CD4-positive, alpha-beta T cell (primary cell): ENCODE measurements at places on chromosomes 2 and 18.

- no peak overlapping the region for H3K27ac ChIP-seq
- no peaks in the 10 kb centered on the region for H3K27me3 ChIP-seq
- H3K36me3 ChIP-seq: no peaks in the 10 kb centered on the region
- H3K4me1 ChIP-seq: no peaks in the 10 kb centered on the region
- no peak for DNase-seq
- H3K4me3 ChIP-seq: no peak overlapping the region
Observed at GRCh38 chr2:41496908-41497307, 550.9 kb upstream of the PKDCC start.

DNA sequence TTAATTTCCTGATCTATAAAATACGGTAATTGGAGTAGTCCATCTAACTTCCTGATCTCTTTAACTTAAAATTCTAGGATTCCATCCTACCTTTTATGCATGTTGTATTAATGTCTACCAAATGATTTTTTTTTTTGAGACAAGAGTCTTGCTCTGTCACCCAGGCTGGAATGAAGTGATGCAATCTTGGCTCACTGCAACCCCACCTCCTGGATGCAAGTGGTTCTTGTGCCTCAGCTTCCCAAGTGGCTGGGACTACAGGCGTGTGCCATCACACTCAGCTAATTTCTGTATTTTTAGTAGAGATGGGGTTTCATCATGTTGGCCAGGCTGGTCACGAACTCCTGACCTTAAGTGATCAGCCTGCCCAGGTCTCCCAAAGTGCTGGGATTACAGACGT lies 47.8 kb downstream of the CFAP36 start:
- H3K4me1 ChIP-seq: peaks cover 7% of the 10 kb centered on the region
- no peaks in the 10 kb centered on the region for H3K27me3 ChIP-seq
- no peak for DNase-seq
- peaks cover 77% of the 10 kb centered on the region for H3K36me3 ChIP-seq
- no peak overlapping the region for H3K4me3 ChIP-seq
- no peak overlapping the region for H3K27ac ChIP-seq

DNA sequence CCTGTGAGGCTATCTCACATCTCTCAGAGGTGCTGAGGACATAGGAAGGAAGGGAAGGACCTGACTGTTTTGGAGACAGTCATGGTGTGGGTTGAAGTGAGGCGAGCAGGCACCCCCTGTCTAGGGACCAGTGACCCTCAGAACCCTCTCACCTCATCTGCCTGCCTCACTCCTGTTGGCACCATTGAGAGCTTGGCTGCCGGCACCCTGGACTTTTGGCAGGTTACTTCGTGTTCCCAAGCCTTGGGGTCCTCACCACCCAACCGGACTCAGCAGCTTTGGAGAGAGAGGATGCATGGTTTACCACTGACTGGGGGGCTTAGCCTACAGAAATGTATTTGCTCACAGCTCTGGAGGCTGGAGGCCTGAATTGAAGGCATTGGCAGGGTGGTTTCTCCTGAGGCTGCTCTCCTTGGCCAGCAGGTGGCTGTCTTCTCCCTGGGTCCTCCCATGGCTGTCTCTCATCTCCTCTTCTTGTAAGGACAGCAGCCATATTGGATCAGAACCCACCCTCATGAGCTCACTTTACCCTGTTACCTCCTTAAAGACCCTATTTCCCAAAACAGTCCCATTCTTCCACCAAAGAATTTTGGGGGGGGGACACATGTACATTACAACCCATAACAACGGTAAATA lies 142.0 kb downstream of the TSN start:
- H3K27me3 ChIP-seq: no peaks in the 10 kb centered on the region
- no peaks in the 10 kb centered on the region for H3K36me3 ChIP-seq
- DNase-seq: no peak

GRCh38 chr2:26904839-26905238 lies 56.9 kb downstream of the DPYSL5 start:
- H3K4me3 ChIP-seq: no peak overlapping the region
- H3K27me3 ChIP-seq: no peaks in the 10 kb centered on the region
- no peaks in the 10 kb centered on the region for H3K4me1 ChIP-seq

GRCh38 chr2:1633936-1634587 lies 110.3 kb downstream of the PXDN start:
- H3K4me3 ChIP-seq: no peak overlapping the region
- DNase-seq: no peak
- H3K27ac ChIP-seq: no peak overlapping the region
- H3K27me3 ChIP-seq: no peaks in the 10 kb centered on the region

GRCh38 chr2:17270894-17271293 lies 247.3 kb downstream of the RAD51AP2 start:
- no peaks in the 10 kb centered on the region for H3K27me3 ChIP-seq
- no peaks in the 10 kb centered on the region for H3K36me3 ChIP-seq
- no peak overlapping the region for H3K27ac ChIP-seq
- no peaks in the 10 kb centered on the region for H3K4me1 ChIP-seq

GRCh38 chr2:96839875-96840850 lies 3.7 kb downstream of the ANKRD23 start:
- peaks cover 16% of the 10 kb centered on the region for H3K36me3 ChIP-seq
- H3K4me1 ChIP-seq: peaks cover 22% of the 10 kb centered on the region
- no peak for DNase-seq
- H3K27me3 ChIP-seq: no peaks in the 10 kb centered on the region
- H3K4me3 ChIP-seq: peak overlapping the region; percentile 46
- no peak overlapping the region for H3K27ac ChIP-seq

GRCh38 chr18:13481820-13482617 lies 244.3 kb downstream of the FAM210A start:
- H3K27me3 ChIP-seq: no peaks in the 10 kb centered on the region
- no peak overlapping the region for H3K27ac ChIP-seq
- DNase-seq: no peak
- peaks cover 27% of the 10 kb centered on the region for H3K4me1 ChIP-seq
- H3K4me3 ChIP-seq: no peak overlapping the region

DNA sequence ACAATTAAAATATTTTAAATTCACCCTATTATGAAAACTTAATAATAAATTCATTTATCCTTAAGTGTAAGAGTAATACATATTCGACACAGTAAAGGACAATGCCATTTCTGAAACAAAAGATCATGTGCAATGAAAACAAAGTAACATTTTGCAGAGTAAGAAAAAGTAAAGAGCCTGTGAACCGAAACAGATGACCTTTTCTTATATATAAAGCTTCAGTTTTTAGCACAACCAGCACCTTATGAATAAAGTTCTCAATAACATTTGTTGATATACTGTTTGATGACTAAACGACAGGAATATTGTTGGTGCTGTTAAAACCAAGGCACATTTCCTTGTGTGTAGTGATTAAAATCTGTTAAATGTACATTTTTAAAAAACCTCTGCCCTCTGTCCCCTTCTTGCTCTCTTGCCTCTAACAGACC lies 1.5 kb downstream of the PELI1 start:
- H3K27ac ChIP-seq: peak overlapping the region; percentile 90
- H3K4me1 ChIP-seq: peaks cover 24% of the 10 kb centered on the region
- H3K36me3 ChIP-seq: no peaks in the 10 kb centered on the region
- peak overlapping the region; percentile 77 for H3K4me3 ChIP-seq

GRCh38 chr2:118169359-118170005 lies 81.2 kb downstream of the INSIG2 start:
- DNase-seq: no peak
- no peak overlapping the region for H3K4me3 ChIP-seq
- no peaks in the 10 kb centered on the region for H3K27me3 ChIP-seq
- H3K4me1 ChIP-seq: peaks cover 20% of the 10 kb centered on the region

DNA sequence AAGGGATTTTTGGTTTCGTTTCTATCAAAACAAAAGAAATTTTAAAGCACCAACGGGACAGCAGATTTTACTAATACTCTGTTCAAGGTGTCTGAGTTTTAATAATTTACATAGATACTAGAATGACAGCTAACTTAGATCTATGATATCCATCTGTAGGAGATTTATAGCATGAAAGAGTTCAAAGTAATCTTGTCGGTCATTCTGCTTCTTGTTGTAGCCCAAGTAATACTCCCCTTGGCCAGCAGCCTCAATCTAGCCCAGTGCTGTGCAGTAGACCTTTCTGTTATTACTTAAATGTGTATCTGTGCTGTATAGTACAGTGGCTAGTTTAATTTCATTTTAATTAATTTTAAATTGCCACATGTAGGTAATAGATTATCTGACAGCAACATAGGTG lies 44.7 kb downstream of the ANKRD12 start:
- H3K36me3 ChIP-seq: peaks cover 32% of the 10 kb centered on the region
- no peak overlapping the region for H3K4me3 ChIP-seq
- H3K4me1 ChIP-seq: peaks cover 15% of the 10 kb centered on the region
- no peaks in the 10 kb centered on the region for H3K27me3 ChIP-seq
- no peak overlapping the region for H3K27ac ChIP-seq

DNA sequence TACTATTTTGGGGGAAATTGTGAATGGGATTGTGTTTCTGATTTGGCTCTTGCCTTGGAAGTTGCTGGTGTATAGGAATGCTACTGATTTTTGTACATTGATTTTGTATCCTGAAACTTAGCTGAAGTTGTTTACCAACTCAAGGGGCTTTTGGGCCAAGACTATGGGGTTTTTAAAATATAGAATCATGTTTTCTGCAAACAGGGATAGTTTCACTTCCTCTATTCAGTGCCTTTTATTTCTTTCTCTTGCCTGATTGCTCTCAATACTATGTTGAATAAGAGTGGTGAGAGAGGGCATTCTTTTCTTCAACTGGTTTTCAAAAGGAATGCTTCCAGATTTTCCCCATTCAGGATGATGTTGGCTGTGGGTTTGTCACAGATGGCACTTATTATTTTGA lies 1383.8 kb upstream of the ACVR2A start:
- H3K4me3 ChIP-seq: no peak overlapping the region
- no peak overlapping the region for H3K27ac ChIP-seq
- no peak for DNase-seq
- H3K4me1 ChIP-seq: no peaks in the 10 kb centered on the region
- no peaks in the 10 kb centered on the region for H3K27me3 ChIP-seq

GRCh38 chr2:148362144-148362796 lies 282.3 kb upstream of the EPC2 start:
- no peak for DNase-seq
- no peaks in the 10 kb centered on the region for H3K27me3 ChIP-seq
- no peaks in the 10 kb centered on the region for H3K4me1 ChIP-seq
- no peak overlapping the region for H3K4me3 ChIP-seq

- H3K4me3 ChIP-seq: peak overlapping the region; percentile 72
- peak overlapping the region; percentile 57 for H3K27ac ChIP-seq
- no peaks in the 10 kb centered on the region for H3K27me3 ChIP-seq
- DNase-seq: no peak
Observed at GRCh38 chr18:9474108-9474982, 968 bp upstream of the RALBP1 start.

- H3K4me1 ChIP-seq: peaks cover 19% of the 10 kb centered on the region
- DNase-seq: no peak
- H3K27me3 ChIP-seq: peaks cover 6% of the 10 kb centered on the region
- no peak overlapping the region for H3K4me3 ChIP-seq
- no peak overlapping the region for H3K27ac ChIP-seq
- no peaks in the 10 kb centered on the region for H3K36me3 ChIP-seq
Observed at GRCh38 chr2:231049286-231050017, 7.2 kb upstream of the PSMD1 start.

GRCh38 chr2:42569883-42570282 lies 1.5 kb downstream of the MTA3 start:
- no peak for DNase-seq
- no peaks in the 10 kb centered on the region for H3K27me3 ChIP-seq
- peaks cover 12% of the 10 kb centered on the region for H3K4me1 ChIP-seq

GRCh38 chr2:181904022-181904632 lies 12.6 kb downstream of the ITPRID2 start:
- no peaks in the 10 kb centered on the region for H3K4me1 ChIP-seq
- peaks cover 27% of the 10 kb centered on the region for H3K36me3 ChIP-seq
- no peak for DNase-seq
- no peak overlapping the region for H3K4me3 ChIP-seq
- no peaks in the 10 kb centered on the region for H3K27me3 ChIP-seq
- H3K27ac ChIP-seq: no peak overlapping the region

DNA sequence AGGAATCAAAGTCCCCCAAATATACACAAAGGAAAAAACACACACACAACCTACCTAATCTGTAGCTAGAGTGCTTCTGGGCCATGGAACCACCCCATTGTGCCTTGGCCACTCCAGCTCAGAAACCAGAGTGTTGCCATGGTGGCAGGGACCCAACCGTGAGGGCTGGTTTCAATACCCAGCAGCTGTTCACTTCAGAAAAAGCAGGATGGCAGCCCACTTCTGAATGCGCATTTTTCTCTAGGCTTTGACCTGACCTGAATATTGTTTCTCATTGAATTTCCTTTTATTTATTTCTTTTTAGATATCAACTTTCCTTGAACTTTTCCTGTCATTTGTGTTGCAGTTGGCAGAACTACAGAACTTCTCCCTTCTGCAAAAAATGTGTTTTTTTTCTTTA lies 43.0 kb upstream of the EHBP1 start:
- H3K27me3 ChIP-seq: peaks cover 3% of the 10 kb centered on the region
- H3K36me3 ChIP-seq: no peaks in the 10 kb centered on the region
- DNase-seq: no peak
- H3K4me3 ChIP-seq: no peak overlapping the region
- H3K4me1 ChIP-seq: no peaks in the 10 kb centered on the region

GRCh38 chr2:72008608-72009007 lies 139.1 kb downstream of the CYP26B1 start:
- DNase-seq: no peak
- no peak overlapping the region for H3K4me3 ChIP-seq
- H3K27ac ChIP-seq: no peak overlapping the region
- no peaks in the 10 kb centered on the region for H3K36me3 ChIP-seq

DNA sequence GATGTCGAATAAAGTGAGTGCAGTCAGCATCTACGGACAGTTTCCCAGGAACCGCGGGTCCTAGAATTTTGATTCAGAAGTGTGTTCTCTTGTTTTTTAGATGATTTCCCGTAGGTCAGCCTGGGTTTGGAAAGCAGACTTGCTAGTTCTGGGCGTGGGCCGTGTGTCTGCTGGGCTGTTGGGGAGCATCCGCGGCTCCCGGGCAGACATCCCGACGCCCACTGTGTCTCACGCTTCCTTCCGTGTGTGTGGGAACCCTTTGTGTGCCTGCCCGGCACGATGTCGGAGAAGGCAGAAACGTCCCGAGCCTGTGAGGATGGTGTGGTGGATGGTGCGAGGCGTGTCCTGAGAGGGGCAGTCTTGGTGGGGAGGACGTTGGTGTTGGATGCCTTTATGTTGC lies 18.4 kb downstream of the CTDP1 start:
- H3K4me1 ChIP-seq: peaks cover under 1% of the 10 kb centered on the region
- no peak overlapping the region for H3K4me3 ChIP-seq
- H3K27me3 ChIP-seq: no peaks in the 10 kb centered on the region

- DNase-seq: peak; percentile 80
- H3K27ac ChIP-seq: no peak overlapping the region
- H3K36me3 ChIP-seq: peaks cover 18% of the 10 kb centered on the region
- peak overlapping the region; percentile 90 for H3K4me3 ChIP-seq
Observed at GRCh38 chr2:70995426-70995729, 705 bp upstream of the TEX261 start.

- DNase-seq: peak; percentile 12
- no peak overlapping the region for H3K4me3 ChIP-seq
- peaks cover 23% of the 10 kb centered on the region for H3K27me3 ChIP-seq
- H3K36me3 ChIP-seq: no peaks in the 10 kb centered on the region
Observed at GRCh38 chr2:118032169-118033013, 18.5 kb upstream of the CCDC93 start.
